ENCODE measurements at places on chromosomes 2 and 18.

GRCh38 chr2:25672494-25673299 is 680 bp downstream of the DTNB start:
- DNase-seq = peak; percentile 24

DNA sequence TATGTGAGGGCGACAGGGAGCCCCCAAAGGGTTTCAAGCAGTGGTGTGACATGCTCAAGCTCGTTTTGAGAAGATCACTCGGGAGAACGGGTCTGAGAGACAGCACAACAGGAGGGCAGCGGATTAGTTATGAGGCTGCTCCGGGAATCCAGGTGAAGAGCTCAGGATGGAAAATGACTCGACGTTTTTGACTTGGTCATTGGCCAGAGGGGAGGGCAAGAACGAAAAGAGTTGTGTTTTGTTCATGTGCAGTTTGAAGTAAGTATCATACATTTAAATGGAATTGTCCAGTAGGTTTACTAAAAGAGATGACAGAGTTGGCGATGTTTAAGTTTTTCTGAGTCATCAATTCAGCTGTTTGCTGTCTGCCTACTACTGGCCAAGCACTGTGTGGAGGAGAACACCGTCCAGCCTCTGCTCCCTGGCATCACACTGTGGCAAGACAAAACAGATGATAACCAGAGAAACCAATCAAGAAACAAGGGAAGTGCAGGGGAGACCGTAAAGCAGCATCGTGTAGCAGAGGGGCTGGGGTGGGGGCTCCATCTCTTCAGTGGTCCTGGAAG is 25.3 kb upstream of the ANXA4 start:
- DNase-seq = no peak

DNA sequence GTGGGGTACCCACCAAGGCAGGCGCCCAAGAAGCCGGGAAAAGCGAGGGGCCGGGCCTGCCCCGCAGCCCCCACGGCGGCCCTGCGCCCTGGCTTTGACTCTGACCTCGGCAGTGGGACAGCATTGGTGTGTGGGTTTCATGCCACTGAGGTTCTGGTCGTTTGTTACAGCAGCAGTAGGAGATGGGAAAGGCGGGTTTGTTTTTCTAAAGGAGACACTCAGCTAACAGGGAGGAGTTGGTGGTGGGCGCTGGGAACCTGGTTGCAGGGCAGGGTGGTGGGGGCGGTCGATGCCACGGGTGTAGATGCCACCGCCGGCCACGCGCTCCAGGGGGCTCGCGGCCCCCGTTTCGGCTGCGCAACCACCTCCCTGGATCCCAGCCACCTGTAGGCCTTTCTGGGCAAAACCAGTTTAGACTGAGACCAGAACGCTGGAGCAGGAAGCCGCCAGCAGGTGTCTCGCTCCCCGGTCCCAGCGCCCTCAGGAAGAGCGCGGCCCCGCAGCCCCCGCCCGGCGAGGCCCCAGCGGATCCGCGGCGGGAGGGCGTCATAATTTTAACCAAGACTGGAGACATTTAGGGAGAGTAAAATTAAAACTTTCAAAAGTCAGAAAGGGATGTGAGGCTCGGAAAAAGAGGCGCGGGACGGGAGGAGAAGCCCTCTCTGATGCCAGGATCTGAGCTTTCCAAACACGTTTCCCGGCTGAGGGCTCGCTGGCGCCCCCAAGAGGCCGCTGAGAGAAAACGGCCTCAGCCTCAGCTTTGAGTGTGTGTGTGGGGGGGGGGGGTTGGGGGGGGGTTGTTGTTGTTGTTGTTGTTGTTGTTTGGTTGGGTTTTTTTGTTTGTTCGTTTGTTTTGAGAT is 17.4 kb downstream of the CIDEA start:
- no peak for DNase-seq

DNA sequence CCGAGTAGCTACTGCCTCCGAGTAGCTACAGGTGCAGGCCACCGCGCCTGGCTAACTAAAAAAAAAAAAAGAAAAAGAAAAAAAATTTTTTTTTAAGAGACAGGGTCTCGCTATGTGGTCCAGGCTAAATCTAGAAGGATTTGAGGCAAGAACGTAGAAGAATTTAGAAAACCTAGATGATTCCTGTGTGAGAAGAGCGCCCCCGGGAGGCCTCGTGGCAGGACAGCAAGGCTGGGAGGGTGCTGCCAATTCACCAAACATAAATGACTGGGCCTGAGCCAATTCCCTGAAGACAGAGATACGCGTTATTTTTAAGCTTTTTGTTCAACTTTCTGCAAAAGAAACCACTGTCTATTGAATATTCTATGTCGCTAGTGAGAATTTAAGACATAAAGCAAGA is 90.1 kb upstream of the TGFA start:
- DNase-seq = no peak

DNA sequence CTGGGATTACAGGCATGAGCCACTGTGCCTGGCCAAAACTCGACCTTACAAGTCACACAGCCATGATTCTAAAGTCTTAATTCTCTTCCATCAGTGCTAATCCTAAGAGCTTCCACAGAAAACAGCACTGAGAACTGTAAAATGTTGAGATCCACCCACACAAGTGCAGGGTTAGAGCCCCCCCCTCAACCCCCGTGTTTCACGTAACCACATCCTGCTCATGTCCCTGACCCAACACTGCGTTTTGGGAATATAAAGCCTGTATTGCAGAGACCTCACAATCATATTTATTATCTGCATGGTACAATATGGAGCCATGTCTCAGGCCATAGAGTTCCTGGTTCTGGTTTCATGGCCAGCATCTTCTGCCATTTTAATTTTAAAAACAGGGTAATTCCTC is 110.8 kb downstream of the GBX2 start:
- no peak for DNase-seq

DNA sequence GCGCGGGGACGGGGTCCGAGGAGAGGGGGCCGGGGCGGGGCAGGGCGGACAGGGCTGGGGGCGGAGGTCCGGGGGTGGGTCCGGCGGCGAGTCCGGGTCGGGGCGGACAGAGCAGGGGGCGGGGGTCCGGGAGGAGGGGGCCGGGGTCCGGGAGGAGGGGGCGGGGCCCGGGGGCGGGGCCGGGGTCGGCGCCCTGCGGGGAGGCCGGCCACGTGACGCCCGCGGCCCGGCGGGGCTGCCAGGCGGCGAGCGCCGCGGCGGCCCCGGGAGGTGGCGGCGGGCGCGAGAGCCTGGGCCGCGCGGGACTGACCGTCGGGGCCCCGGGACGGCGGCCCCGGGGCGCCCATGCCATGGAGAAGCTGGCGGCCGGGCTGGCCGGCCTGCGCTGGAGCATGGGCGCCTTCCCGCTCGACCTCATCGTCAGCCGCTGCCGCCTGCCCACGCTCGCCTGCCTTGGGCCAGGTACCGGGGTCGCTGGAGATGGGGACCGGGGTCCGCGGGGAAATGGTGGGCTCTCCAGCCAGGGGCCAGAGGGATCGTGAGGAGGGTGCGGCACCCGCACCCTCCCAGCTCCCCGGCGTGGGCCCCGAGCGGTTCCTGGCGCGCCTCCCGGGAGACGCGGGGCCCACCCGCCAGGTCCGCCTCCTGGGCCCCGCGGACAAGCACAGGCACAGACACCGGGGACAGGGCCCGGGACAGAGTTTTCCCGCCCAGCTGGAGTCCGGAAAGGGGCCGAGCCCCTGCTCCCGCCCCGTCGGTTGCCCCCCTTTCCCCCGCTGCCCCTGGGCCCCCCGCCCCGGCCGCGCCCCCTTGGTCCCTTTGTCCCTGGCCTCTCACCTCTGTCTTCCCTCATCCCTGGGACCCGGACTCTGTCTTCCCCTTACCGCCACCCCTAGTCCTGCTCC is at the start of gene GAREM2:
Gene GAREM2 (plus strand): TSS at position 218 of the 905 bp plus-strand sequence. CDS start 133 bp downstream, at position 351.
- DNase-seq = no peak

DNA sequence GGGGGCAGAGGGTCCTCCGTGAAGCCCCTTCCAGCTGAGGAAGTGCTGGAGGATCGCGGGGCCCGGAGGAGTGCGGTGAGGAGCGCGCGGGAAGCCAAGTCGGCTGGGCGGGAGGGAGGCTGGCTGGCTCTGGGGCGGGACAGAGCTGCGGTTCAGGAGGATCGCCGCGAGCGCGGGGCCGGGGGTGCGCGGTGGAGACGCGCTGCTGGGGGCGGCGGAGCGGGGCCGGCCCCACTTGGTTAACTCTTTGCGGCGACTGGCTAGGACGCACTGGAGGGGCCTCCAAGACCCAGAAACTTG is 464 bp downstream of the CYBRD1 start:
- DNase-seq = no peak

GRCh38 chr2:165864296-165864695 is 70.2 kb upstream of the GALNT3 start:
- DNase-seq = no peak

DNA sequence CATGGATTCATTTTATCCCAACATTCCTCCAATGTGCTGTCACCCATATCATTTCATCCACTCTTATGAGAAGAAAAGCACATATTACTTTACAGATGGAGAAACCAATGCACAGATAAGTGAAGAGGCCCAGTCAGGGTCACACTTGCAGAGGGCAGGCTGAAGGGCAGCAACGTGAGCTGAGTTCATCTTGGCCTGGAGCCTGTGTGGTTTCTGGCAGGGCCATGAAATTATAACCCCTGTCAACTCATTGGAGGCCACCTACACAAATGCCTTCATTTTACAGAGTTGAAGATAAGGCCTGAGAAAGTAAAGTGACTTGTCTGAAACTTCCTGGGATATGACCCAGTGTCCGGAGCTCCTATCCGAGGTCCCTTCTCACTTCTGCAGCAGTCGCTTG is 88.4 kb upstream of the NRP2 start:
- no peak for DNase-seq

- no peak for DNase-seq
Measured at GRCh38 chr18:49845629-49846360, 32.5 kb upstream of the ACAA2 start.

DNA sequence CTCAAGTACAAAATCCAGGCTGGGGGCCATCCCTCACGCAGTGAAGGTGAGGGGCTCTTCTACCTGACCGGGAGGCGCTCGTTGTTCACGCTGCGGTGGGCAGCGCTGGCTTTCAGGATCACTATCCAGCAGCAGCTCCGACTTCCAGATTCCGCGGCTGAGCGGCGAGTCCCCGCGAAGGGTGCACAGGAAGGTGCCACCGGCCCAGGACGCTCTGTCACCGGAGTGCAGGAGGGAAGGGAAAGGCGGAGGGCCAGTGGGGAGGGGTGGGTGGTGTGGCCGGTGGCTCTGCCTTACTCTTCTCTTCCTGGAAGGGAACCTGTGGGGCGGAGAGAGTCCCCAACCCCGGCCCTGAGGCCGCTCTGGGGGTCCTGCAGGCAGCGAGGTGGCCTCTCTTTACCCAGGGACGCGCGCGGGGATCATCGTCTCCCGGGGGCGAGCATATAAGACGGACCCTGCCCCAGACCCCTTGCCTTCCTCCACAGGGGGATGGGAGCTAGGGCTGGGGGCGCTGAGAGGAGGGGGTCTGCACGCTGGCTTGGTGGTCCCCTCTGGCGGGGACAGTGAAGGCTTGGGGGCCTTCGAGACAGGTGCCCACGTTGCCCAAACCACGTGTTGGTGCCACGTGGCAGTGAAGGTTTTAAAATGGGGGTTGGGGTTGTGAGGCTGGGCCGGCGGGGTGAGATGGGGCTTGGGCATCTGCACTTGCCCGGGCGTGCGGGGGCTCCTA is 26.9 kb upstream of the HS6ST1 start:
- DNase-seq = no peak

DNA sequence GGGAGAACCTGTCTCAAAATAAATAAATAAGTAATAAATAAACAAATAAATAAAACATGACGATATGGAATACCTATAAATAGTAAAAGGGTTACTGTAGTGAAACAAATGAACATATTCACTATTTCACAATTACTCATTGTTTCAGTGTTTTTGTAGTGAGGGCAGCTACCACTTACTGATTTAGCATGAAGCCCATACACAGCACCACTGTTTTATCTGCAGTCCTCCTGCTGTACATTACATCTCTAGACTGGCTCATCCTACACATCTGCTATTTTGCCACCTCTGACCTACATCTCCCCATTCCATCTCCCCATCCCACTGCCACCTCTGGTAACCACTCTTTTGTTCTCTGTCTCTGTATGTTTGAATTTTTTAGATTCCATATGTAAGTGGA is 332.7 kb upstream of the SMIM21 start:
- no peak for DNase-seq

DNA sequence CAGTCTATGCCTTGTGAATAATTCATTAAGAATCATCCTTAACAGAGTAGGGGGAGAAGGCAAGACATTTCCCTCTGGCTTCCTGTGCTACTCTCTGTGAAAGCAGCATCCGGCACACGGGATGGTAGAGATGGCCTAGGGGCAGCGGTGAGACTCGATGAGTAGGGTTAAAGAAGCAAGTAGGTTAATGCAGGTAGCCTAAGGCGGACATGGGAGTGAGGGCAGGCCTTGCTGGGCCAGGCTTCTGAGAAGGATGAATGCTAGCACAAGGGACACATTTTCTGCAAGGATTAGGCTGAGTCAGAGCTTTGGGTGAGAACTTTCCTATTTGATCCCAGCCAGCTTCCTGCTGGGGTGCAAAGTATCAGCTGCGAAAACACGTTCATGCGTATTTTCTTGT is 80.8 kb downstream of the NXPH2 start:
- no peak for DNase-seq

- DNase-seq = no peak
Measured at GRCh38 chr2:64234785-64235184, 90.6 kb upstream of the PELI1 start.

DNA sequence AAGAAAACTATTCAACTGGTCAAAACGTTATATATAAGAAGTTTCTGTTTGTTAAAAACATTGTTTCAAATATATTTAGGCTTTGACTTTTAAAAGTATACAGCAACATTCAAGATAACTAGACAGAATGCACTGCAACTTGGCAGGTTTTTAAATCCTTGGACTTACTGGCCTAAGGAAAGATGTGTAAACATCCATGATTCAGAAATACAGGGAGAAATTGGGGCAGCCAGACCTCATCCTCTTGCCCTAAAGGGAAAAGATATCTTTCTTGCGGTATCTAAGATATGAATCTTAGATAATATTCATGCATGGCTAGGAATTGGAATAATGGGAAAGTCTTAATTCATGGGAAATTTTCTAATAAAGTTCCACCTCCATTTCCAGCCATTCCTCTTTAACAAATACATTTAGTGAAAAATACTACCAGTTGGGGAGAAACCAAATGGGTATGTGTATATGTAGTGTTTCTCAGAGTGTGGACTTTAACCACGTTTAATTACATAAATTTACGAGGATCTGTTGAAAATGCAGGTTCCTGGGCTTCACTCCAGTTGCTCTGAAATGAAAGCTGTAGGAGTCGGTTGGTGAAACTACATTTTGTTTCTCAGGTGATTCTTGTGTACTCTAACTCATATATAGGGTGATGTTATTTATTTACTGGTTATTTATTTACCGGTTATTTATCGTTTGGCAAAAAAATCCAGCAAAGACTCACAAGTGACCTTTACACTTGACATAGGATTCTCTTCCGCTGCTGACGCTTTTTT is 587 bp upstream of the TANK start:
- DNase-seq = no peak

- DNase-seq = no peak
Measured at GRCh38 chr2:21257621-21258020, 133.9 kb downstream of the TDRD15 start.

DNA sequence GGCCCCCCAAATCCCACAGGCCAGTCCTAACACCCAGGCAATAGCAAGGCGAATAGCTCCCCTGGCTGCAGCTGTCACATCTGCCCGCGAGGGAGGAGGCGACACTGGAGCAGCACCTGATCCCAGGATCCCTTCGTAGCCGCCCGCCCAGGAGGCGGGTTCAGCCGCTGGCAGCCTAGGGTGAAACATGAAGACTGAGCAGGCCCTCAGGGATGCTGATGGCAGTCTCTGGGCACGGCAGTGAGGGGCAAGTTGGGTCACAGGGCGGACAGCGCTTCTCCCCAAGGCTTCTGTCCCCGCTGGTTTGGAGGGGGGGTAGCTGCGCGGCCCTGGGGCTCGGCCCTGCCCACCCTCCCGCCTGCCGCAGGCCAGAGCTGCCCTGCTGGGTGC is 1.9 kb downstream of the DNMT3A start:
- no peak for DNase-seq

- no peak for DNase-seq
Measured at GRCh38 chr2:171985076-171985475, 14.7 kb upstream of the METAP1D start.
